A673 (cell line): ENCODE measurements at places on chromosomes 5 and 9. TPM values are rescaled to one million over a fixed set of nuclear protein-coding genes. Genes with fewer than 3 reads are reported as not detected.

DNA sequence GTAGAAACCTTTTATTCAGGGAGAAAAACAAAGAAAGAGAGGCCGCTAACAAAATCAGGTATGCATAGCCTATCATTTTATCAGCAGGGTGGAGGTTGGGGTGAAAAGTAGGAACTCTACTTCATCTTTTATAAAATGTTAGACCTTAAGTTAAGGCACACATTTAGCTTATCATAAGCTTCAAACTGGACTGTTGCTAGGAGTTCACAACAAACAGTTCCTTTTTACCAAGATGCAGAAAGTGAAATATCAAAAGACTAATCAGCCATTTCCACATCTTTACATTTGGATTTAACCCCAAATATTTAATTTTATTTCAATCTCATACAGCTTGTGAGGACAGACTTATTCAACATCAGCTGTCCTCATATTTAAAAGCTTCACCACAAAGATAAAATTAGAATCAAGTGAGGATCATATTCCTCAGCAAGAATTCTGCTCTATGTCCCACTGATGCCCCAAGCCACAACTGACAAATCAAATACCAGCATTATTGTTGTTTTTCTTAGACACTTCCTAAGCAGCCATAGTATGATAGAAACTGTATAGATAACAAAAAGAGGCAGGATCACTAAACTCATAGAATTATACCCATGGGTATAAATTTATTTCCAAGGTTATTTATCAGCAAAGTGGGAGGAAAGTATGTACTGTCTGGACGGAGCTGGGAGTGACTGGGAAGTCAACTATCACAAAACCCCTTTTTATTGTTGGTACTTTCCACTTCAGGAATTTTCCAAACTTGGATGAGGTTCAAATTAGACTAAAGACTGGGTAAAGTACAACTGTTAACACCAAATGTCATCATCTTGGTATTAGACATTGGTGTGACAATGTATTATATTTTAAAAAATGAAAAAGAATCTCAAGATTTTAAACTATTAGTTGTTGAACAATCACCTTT, 29.9 kb upstream of the MYOT start:
- DNase-seq = no peak

GRCh38 chr5:78653681-78654366, 5.3 kb upstream of the LHFPL2 start:
- no peak for DNase-seq

- peak; percentile 63 for DNase-seq
Observed at GRCh38 chr5:135032999-135033861, 798 bp downstream of the PITX1 start.

GRCh38 chr5:54621709-54622108, 104.2 kb downstream of the SNX18 start:
- no peak for DNase-seq

DNA sequence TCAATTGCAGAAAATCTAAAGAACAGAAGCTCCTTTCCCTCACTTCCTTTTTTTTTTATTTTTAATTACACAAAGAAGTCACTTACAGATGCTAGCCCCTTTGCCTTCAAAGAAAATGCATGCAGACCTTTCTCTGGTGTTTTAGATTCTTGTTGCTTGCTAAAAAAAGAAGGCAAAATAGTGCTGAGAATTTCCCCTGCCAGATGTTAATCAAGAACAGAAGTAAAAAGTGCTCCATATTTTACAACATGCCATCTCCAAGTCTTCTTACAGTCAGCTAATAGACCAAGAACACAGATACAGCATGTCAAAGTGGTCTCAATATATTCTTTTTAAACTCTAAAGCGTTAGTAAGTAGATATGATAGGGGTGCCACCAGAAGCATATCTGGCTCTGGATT, 142.8 kb upstream of the RGMB start:
- no peak for DNase-seq

GRCh38 chr5:10724781-10725507, 36.1 kb downstream of the DAP start:
- peak; percentile 20 for DNase-seq

DNA sequence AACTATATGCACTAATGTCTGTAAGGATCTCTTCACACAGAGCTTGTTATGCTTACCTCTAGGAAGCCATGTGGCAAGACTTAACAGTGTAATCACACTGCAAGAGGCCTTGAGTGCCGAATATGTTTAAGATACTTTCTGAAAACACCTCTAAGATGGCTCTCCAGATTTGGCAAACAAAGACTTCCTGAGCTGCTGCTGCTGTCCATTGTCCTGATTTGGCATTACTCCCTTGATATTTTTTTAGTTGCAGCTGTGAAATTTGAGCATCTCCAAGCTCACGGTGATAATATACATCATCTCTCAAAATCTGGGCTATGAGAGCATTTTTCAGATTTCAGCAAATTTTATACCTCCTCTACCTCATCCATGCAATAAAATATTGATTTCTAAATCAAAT, 384.5 kb upstream of the CDH6 start:
- DNase-seq = peak; percentile 32

DNA sequence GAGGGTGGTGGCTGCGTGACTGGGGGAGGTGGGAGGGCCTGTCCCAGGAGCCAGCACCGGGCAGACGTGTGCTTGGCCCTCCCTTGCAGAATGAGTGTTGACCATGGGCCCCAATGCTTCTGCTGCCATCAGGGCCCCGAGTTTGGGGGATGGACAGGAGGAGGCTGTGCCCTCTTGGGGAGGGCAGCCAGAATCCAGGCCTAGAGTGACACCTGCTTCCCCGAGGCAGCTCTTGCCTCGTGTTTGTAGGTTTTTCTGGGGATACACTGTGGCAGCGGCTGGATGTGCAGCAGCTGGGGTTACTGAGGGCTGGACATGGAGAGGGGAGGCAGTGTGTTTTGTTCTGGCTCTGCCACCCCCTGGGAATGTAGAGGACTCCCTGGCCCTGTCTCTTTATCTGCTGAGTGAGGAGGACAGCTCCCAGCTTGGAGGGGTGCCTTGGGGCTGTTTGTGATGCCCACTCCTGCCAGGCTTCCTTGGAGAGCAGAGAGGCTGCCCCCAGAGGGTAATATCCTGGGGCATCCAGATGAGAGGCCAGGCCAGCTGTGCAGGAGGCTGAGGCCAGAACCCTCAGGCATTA, 22.7 kb downstream of the WNK2 start:
- DNase-seq = no peak

- DNase-seq = no peak
Observed at GRCh38 chr5:90337449-90338052, 72.0 kb downstream of the CETN3 start.

- peak; percentile 78 for DNase-seq
Observed at GRCh38 chr5:157917899-157918809, 59.2 kb upstream of the CLINT1 start.

- DNase-seq = no peak
Observed at GRCh38 chr9:134218230-134218629, 53.9 kb upstream of the RNU6ATAC start.

GRCh38 chr9:27771803-27772545, 198.7 kb upstream of the C9orf72 start:
- DNase-seq = peak; percentile 92

ANXA2R gene
- total RNA-seq = 1.4 and 1.9 TPM in 2 replicates

RAB3C gene
- 0.07 and 0.64 TPM in 2 replicates for total RNA-seq

ADAMTS2 gene
- 0.11 and 0.39 TPM in 2 replicates for total RNA-seq

OMD gene
- not detected in 2 replicates for total RNA-seq

NUP188 gene
- total RNA-seq = 147 and 170 TPM in 2 replicates

CDX1 gene
- total RNA-seq = not detected in 2 replicates

OBP2B gene
- total RNA-seq = not detected in 2 replicates

PCDHB15 gene
- 1.2 and 2.3 TPM in 2 replicates for total RNA-seq

NIM1K gene
- total RNA-seq = 0.41 and 0.55 TPM in 2 replicates

SPATA31D4 gene
- not detected in 2 replicates for total RNA-seq

PCDHB14 gene
- 6.9 and 7.4 TPM in 2 replicates for total RNA-seq

DDX31 gene
- total RNA-seq = 28.6 and 34.2 TPM in 2 replicates

ISL1 gene
- 11.1 and 11.8 TPM in 2 replicates for total RNA-seq
